ENCODE measurements at places on chromosomes 7 and 10.

GRCh38 chr10:6364283-6364682 is 161.6 kb downstream of the PFKFB3 start:
- DNase-seq, result no peak

GRCh38 chr10:92640107-92640506 is 47.2 kb downstream of the KIF11 start:
- no peak for DNase-seq

DNA sequence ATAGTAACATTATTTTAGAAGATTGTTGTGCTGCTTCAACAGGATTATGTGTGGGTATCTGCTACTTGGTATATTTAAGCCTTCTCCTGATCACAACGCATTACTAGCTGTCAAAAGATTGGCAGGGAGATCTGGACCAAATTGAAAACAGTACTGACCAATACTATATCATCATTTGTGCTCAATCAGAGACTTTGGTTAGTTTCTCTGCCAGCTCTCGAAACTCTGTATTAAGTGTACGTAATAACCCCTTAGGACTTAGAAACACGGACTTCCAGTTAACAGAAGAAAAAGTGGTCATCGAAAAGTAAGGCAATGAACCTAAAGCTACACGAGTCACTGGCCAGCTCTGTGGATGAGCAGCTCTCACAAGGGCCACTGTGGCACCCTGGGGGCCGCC is 146.0 kb downstream of the EVX1 start:
- DNase-seq, result no peak

- DNase-seq, result no peak
These were observed 48.9 kb downstream of the BLNK start for GRCh38 chr10:96222441-96222840.

GRCh38 chr7:54541669-54542625 is at the start of gene VSTM2A:
Gene VSTM2A (plus strand): TSS chr7:54542375. CDS start chr7:54542731, 356 bp downstream.
- DNase-seq, result no peak

- DNase-seq, result no peak
These were observed 453.4 kb upstream of the CELF2 start for GRCh38 chr10:10564081-10564794.

DNA sequence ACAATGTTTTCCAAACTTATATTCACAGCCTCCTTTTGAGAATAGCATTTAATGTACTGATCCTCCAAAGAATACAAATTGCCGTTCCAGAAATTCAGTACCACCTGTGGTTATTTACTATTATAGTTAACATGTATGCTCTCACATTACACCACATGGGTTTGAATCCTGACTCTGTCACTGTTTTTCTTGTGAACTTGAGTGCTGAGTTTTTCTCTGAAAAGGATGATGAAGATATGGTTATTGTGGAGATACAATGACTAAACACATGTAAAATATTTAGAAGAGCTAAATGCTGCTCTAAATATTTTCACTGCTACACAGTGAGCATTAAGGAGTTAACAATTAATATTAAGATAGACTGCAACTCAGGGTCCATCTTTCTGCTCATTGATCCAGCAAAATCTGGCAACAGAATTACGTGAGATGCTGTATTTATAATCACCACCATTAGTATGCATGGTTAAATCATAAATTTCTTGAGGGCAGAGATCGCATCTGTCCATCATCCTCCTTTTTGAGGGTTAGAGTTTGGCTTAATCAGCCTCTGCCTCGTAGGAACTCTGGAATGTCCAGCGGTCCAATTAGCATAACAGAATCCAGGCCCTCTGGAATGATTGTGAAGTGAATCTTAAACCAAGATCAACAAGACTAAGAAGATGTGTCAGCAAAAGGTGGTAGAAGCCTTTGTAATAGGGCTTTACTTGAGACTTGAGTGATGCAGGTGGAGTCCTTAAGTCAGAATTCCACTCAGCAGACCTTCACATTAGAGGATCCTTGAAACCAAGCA is 152.8 kb downstream of the MACC1 start:
- no peak for DNase-seq

GRCh38 chr7:76377186-76377918 is 18.6 kb upstream of the YWHAG start:
- no peak for DNase-seq

DNA sequence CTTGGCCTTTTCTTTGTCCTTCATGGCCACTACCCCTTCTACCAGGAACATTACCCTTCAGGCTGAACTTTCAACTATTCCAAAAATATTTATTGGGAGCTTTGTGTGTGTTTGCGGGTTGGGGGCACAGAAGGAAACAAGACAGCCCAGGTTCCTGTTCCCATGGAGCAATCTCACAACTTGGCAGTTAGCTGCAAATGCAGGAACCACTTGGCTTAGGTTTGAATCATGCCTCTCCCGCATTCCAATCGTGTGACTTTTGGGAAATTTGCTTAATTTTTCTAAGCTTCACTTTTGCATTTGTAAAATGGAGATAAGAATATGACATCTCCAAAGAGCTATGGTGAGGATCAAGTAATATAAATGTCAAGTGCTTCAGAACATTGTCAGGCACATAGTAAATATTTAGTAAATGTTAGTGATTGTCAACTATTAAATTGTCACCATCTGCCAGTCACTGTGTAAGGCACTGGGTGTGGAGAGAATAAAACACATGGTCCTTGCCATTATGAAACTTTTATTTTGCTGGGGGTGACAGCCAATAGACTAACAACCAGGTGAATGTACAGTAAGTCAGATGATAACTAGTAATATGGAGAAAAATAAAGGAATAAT is 277.1 kb downstream of the SNX13 start:
- DNase-seq, result no peak

DNA sequence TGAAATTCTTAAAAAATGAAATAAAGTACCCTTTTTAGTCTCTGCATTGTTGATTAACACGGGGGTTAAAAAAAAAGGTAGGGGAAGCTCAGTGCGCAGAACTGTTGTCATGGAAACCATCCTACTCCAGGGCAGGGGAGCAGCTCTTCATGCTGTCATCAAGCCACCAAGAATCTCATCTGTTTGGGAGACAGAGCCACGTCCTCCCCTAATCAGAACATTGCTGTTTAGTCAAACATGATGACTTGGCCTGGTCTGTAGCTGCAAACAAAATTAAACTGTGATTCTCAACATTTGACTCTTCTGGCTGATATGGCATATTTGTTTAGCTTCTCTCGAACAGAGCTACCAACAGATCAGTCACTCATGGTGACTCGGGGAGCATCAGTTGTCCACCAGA is 254.4 kb upstream of the KLF14 start:
- no peak for DNase-seq

- peak; percentile 35 for DNase-seq
These were observed 126.1 kb downstream of the PFKFB3 start for GRCh38 chr10:6328699-6329423.

DNA sequence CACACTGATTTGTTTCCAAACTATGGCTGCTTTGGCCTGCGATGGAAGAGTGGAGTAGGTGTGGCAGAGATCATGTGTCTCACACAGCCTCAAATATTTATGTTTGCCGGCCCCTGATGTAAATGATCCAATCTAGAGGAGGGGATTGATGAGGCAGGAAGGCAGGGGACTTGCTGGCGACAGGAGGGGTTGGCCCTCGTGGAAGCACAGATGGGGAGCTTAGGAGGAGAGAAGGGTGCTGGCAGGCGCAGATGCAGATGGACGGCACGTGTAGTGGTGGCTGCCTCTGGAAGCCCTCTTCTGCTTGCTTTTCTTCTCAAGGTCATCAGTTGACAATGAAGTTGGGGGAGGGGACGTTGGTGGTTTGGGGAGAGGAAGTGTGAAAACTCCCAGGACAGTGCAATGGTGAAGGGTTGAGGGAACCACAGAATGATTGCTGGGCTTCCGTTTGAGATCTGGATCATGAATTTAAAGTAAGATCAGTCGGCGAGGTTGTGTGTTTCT is 15.4 kb downstream of the COL13A1 start:
- DNase-seq, result no peak

- DNase-seq, result no peak
These were observed 122.2 kb downstream of the PDE1C start for GRCh38 chr7:31948029-31948428.

- DNase-seq, result no peak
These were observed 480.5 kb upstream of the ZMIZ1 start for GRCh38 chr10:78588194-78588811.

DNA sequence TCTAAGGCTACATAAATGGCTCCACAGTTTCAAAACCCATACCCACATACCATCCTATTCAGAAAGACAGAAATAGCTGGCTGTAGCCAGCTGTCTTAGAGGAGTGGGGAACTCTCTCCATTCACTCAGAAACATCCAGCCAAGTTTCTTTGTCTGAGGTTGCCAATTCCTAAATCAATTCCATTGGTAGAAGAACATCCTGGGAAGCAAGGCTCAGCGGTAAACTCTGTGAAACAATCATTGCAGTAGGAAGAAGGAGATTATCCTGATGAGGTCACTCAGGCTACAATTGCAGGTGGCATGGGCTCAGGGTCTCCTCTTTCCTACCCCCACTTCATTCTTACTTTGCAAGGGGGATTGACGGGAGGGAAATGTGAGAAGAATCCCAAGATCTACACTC is 154.0 kb downstream of the ETV1 start:
- no peak for DNase-seq

GRCh38 chr10:61786728-61787127 is 114.8 kb upstream of the ARID5B start:
- no peak for DNase-seq

GRCh38 chr7:39950473-39951225 is 593 bp downstream of the CDK13 start:
- DNase-seq, result no peak

GRCh38 chr7:84412161-84412969 is 217.8 kb upstream of the SEMA3A start:
- DNase-seq, result no peak

DNA sequence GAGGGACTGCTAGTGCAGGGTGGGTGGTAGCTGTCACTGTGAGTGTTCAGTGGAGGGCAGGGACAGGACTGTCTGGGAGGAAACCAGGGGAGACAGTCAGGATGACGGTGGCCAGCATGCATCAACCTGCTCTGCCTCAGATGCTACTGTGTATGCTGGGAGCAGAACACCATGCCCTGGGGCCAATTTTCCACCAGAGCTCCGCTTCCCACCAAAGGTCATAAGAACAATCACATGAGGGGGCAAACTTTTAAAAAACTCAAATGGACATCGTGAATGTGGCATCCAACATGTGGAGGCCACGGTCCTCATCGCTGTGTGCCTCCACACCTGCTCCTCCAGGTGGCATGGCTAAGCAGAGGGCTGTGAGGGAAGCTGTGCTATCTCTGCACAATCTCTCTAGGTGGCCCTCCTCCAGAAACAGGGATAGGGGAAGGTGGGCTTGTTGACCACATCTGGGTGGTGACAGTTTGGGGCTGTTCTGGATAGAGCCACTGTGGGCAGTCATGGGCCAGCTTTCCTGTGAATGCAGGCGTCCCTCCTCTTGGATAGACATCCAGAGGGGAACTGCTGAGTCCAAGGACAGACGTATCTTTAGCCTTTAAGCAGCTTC is 411.0 kb downstream of the PTPRN2 start:
- no peak for DNase-seq

- DNase-seq, result no peak
These were observed 73.8 kb upstream of the TMEM140 start for GRCh38 chr7:135074096-135074495.

GRCh38 chr10:112970021-112970420 is 20.0 kb downstream of the TCF7L2 start:
- no peak for DNase-seq

GRCh38 chr10:25748509-25748908 is 185.5 kb upstream of the MYO3A start:
- no peak for DNase-seq

DNA sequence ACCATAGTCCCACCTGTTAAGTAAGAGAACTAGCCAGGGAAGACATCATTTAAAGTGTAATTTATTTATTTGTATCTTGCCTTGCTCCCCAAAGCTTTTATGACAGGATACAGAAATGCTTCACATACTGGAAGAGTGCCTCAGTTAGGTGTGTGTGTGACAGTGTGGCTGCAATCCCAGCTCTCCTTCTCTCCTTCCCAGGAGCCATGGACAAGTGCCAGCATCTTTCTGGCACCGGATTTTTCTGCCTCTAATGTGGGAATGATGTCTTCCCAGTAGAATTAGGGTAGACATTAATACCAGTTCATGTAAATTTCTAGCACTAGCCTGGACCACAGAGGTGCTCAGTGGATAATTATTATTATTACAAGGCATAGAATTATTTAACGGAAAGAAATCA is 30.3 kb upstream of the ATXN7L1 start:
- peak; percentile 3 for DNase-seq

- DNase-seq, result no peak
These were observed 28.6 kb upstream of the SAR1A start for GRCh38 chr10:70198696-70199466.

- DNase-seq, result no peak
These were observed 26.2 kb upstream of the ZNF467 start for GRCh38 chr7:149799397-149800168.

- no peak for DNase-seq
These were observed 120.8 kb upstream of the RET start for GRCh38 chr10:42956045-42956444.

DNA sequence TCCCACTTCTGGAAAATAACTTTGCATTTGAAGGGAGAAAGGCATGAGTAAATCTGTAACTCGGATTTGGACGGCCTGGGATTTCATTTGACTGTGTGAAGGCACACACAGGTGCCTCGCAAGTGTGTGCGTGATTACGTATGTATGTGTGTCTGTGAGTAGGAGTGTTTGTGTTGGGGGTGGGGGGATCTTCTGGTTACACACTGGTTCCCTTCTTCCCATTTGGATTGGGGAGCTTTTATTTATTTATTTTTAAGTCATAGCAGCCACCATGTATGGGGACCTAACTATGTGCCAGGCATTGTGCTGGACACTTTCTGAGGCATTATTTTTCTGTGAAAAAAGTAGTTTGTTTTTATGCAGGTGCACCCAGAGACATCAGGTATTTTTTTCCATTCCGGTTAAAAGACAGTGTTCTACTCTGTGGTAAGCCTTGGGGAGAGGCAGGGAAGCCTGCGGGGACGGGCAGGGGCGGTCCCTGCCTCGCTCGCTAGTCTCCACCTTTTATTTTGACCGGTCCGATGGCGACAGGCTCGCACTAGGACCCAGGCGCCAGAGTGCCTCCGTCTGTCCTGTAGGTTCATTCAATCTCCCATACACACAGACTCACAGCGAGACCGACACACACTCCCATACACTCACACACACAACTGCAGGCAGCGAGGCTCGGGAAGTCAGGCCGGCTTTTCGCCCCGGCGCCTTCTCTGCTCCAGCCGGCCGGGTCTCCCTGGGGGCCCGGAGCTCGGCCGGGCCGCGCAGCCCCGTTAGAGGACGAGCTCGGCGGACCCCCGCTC is at the start of gene MXI1:
TSS of gene MXI1 (plus strand) at position 595 of the 794 bp plus-strand sequence. CDS start 204 bp downstream, outside the sequence.
- DNase-seq, result peak; percentile 30

- DNase-seq, result no peak
These were observed 506.2 kb upstream of the ZWINT start for GRCh38 chr10:56867236-56867635.

GRCh38 chr10:121084016-121084674 is 233.0 kb downstream of the WDR11 start:
- no peak for DNase-seq

DNA sequence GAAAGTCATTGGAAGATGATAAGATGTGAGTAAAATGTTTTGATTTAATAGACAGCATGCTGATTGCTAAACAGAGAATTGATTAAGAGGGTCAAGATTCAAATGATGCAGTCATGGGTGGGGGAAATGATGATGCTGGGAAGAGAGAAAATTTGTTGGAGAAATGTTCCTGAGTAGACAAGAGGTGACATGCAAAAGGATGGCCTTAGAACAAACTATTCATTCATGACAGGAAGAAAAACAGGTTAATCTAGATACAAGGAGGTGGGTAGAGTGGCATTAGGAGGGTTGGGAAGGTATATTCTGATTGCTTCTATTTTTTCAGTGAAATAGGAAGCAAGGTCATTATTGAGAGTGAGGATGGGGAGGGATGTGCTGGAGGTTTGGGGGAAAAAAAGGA is 146.7 kb downstream of the SEM1 start:
- DNase-seq, result no peak

Measured in hypothalamus (tissue), 51 donors.